Activated T-cell treated with anti-CD3 and anti-CD28 coated beads, Interleukin-2, amount 50 U/mL, for 1 hour (primary cell): ENCODE measurements at places on chromosomes 3 and 15.

DNA sequence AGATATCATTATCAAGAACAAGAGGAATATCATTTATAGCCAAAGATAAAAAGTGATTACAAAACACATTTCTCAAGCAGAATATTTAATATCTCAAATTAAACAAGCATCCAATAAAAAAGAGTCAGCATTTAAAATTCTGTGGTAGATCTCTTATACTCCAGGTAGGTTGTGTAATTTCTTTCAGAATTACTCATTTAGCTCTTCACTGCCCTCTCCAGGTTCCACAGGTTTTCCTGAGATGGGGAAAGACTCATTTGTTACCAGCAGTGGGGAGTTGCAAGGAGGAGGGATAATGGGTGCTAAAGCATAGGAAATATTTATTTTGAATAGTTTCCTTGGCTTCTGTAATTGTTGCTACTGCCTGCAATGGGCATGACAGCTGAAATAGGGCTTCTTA, 83.1 kb upstream of the RASGRP1 start:
- DNase-seq: no peak

GRCh38 chr3:173538410-173538809, 140.9 kb downstream of the NLGN1 start:
- no peak for DNase-seq

- no peak for DNase-seq
Observed at GRCh38 chr3:62587169-62587568, 213.8 kb upstream of the FEZF2 start.

GRCh38 chr15:57626713-57627440, 35.2 kb downstream of the MYZAP start:
- DNase-seq: no peak

GRCh38 chr3:7038394-7038793, 177.5 kb downstream of the GRM7 start:
- no peak for DNase-seq

- no peak for DNase-seq
Observed at GRCh38 chr3:63795438-63795837, 23.7 kb upstream of the C3orf49 start.

GRCh38 chr3:119967353-119968006, 126.8 kb downstream of the GSK3B start:
- DNase-seq: no peak

GRCh38 chr3:72836923-72837322, 11.3 kb downstream of the SHQ1 start:
- no peak for DNase-seq

- no peak for DNase-seq
Observed at GRCh38 chr3:190272747-190273146, 49.5 kb downstream of the CLDN1 start.

- no peak for DNase-seq
Observed at GRCh38 chr3:69878254-69878653, 121.3 kb upstream of the SAMMSON start.

DNA sequence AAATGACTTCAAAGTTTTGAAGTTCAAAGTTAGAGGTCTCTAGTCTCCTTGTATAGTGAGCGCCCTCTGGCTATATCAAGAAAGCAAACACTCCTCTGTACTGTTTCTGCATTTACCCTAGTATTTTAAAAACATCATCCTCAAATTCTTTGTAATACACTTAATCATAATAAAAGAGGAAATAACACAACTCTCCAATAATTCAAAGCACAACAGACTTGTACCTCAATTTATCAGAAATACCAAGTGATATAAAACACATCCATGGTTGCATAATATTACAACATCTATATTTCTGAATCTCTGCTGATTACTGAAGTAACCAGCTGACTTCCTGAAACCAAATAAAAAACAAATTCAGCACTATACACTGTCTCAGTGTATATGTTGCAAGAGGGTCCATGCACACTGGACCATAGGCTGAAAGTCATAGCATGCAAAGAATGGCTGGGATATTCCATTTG, 12.5 kb downstream of the PLOD2 start:
- no peak for DNase-seq

- no peak for DNase-seq
Observed at GRCh38 chr3:72299321-72299802, 514.4 kb upstream of the PROK2 start.

DNA sequence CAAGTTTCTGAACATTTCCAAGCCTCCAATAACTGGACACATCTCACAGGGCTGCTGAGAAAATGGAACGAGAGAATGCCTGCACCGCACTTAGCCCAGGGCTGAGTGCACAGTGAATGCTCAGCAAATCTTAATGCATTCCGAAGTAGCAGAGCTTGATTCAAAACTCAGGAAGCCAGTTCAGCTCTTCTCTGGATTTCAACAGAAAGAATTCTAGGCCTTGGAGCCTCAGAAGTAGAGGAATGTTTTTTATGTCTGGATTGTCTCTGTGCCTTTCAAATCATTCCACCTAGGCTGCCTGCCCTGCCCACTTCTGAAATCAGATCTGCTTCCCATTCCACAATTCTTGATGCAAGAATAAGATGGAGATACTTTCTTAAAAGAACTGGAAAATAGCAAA, 9.6 kb upstream of the FOXP1 start:
- DNase-seq: no peak

DNA sequence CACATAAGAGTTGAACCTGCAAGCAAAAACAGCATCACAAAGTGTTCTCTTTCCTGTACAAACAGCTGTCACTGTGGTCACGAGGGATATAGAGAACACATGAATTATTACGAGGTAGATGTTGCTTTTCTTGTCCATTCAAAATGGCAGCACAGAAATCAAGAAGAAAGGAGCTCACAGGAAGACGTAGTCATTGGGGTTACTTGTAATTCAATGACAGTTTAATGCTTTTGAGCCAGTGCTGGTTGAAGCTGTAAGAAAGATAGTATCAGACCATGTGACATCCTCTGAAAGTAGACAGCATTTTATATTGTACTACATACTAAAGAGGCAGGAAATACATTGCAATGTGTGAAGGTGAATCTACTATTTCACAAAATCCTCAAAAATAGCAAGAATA, 140.4 kb downstream of the ABI3BP start:
- DNase-seq: no peak

DNA sequence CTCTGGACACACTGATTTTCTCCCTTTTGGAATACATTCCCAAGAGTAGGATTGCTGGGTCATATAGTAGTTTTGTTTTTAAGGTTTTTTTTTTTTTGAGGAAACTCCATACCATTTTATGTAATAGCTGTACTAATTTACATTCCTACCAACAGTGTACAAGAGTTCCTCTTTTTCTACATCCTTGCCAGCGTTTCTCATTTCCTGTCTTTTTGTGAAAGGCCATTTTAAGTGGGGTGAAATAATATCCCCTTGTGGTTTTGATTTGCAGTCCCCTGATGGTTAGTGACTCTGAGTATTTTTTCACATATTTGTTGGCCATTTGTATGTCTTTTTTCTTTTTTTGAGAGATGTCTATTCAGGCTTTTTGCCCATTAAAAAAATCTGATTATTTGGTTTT, 1205.5 kb downstream of the ROBO1 start:
- no peak for DNase-seq

DNA sequence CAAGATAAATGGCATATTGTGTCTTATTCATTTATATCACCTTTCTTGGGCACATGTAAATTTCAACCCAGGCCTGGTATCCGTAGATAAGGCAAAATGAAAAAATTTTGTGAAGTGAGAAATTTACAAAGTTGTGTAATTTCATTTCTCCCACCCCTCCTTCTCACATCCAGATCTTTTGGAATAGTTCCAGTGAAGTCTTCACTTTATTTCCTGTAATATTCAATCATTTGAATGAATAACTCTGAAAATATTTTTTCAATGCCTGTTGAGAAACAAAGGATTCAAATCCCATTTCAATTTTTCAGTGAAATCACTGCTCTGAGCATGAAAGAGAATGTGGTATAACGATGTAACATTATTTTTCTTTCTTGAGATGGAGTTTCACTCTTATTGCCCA, 53.4 kb downstream of the BTLA start:
- DNase-seq: no peak

DNA sequence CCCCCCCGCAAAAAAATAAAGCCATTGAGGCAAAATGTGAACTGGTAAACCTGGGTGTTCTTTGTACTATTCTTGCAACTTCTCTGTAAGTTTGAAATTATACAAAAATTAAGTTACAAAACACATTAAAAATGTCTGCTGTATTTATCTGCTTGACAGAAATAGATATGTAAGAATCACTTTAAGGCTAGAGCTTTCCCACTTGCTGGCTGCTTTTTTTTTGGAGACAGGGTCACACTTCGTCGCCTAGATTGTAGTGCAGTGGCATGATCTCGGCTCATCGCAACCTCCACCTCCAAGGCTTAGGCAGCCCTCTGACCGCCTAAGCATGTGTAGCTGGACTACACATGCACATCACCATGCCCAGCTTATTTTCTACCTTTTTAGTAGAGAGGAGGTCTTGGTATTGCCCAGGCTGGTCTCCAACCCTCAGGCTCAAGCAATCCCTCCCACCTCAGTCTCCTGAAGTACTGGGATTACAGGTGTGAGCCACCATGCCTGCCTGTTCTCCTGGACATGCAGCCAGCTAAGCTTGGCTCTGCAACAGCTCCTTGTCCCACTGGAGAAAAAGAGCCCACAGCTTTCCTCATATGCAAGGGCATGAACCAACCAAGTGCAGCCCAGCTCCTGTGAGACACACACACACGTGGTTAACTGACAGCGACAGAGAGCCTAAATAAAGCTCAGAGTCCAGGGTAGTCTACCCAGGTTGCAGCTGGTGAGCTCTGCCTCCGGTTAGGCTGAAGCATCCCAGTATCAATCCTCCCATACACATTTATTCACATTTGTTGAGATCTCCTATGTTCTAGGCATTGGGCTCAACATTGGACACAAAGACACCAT, 4.5 kb downstream of the RPS17 start:
- no peak for DNase-seq

- DNase-seq: no peak
Observed at GRCh38 chr3:14368885-14369284, 33.5 kb upstream of the SLC6A6 start.

- DNase-seq: no peak
Observed at GRCh38 chr15:54321426-54321825, 343.2 kb downstream of the UNC13C start.

DNA sequence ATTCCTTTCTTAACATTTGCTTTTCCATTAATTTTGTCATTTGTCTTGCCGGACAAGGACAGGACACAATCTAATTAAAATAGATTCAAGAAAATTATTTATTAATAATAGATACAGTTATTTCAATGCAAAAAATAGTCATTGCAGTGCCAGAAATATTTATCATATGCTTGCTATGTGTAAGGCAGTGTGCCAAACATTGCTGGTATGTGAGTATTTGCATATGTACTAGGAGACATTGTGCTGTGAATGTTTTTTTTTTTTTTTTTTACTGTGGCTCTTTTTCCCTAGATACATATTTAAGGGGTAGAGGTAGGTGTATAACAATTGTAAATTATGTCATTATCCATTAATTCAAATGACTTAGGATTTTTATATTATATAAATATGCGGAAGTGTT, 23.3 kb downstream of the SPRED1 start:
- no peak for DNase-seq

GRCh38 chr3:15800780-15801179, 3.0 kb upstream of the ANKRD28 start:
- no peak for DNase-seq

DNA sequence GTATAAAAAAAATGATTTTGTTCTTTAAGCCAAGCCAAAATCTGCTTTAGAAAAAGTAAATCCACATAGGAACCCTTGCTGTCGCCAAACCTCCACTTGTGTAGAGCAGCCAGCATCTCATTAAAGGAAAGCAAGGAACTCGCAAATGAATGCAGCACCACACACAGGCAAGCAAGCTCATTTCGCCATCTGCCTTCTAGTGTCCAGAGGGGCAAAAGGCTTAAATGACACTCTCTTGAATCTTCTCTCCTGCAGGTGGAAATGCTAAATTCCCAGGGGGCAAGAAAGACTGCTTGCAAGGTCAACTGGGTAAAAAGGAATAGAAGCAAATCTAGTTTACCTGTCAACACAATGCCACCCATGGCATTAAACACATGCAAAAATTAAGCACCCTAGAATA, 2.4 kb downstream of the MB21D2 start:
- DNase-seq: no peak

DNA sequence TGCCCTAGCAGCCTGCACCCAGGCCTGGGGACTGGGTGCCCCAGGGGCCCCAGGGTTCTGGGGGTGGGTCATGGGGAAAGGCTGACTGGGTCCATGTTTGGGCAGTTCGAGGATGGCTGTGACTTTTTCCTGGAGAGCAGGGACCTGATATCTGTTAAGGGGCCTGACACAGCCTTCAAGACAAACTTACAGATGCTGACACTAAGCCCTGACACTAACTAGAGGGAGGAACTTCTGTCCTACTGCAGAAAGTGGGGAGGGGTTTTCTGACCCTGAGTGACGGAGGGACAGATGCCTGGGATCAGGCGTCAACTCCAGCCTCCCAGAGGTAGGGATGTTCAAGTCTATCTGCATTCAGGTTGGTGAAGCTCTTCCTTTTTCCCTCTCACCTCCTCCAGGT, 45.0 kb upstream of the SLC6A11 start:
- no peak for DNase-seq
